RWPE2 (cell line): ENCODE measurements at places on chromosomes 5 and 9.
A peak's percentile ranks its signal among the peaks of the same experiment; 100 is the strongest.

DNA sequence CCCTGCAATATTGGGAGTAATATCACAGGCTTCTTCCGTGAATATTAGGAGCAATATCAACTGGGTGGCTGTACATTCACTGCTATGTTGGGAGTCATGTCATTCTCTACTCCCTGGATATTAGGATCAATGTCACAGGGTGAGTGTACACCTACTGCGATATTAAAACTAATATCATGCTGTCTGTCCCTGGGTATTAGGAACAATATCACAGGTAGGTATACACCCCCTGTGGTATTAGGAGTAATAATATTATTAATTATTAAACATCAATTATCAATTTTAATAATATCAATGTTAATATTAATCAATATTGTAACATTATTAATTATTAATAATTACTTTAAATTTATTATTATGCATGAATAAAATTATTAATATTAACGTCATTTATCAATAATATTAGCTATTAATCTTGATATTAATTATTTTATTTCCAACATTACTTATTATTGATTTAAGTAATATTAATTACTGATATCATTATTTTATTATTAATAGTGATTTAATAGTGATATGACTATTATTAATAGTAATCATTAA lies 121.9 kb downstream of the TMEM38B start:
- no peak for DNase-seq
- no peak overlapping the region for H3K27ac ChIP-seq
- no peaks in the 10 kb centered on the region for H3K4me1 ChIP-seq
- H3K36me3 ChIP-seq, result no peaks in the 10 kb centered on the region

- peaks cover 5% of the 10 kb centered on the region for H3K4me1 ChIP-seq
- DNase-seq, result no peak
- H3K27ac ChIP-seq, result no peak overlapping the region
- H3K27me3 ChIP-seq, result no peaks in the 10 kb centered on the region
- no peaks in the 10 kb centered on the region for H3K36me3 ChIP-seq
- H3K4me3 ChIP-seq, result no peak overlapping the region
Observed at GRCh38 chr5:112064956-112065355, 308.0 kb upstream of the NREP start.

DNA sequence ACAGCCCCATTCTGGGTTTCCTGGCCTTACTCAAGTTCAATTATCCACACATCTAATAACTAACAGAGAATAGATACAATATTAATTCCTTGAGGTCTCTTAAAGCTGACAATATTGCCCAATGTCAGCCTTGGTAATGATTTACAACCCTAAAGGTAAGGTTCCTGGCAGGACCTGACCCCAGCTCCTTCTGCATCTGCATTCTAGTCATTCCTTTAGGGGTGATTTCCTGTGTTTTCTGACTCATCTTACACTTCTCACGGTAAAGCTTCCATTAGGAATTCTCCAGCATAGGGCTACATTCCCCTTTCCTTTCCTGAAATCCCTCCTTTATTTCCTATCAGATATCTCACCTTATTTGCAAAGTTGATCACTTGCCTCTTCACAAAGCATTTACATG lies 9.3 kb downstream of the HAVCR1 start:
- no peaks in the 10 kb centered on the region for H3K36me3 ChIP-seq
- DNase-seq, result no peak
- H3K4me3 ChIP-seq, result no peak overlapping the region
- H3K27ac ChIP-seq, result peak overlapping the region; percentile 14
- H3K4me1 ChIP-seq, result peaks cover 6% of the 10 kb centered on the region
- H3K27me3 ChIP-seq, result no peaks in the 10 kb centered on the region

GRCh38 chr5:6328173-6328572 lies 50.2 kb downstream of the MED10 start:
- H3K36me3 ChIP-seq, result no peaks in the 10 kb centered on the region
- H3K27me3 ChIP-seq, result no peaks in the 10 kb centered on the region
- H3K27ac ChIP-seq, result no peak overlapping the region
- no peaks in the 10 kb centered on the region for H3K4me1 ChIP-seq

DNA sequence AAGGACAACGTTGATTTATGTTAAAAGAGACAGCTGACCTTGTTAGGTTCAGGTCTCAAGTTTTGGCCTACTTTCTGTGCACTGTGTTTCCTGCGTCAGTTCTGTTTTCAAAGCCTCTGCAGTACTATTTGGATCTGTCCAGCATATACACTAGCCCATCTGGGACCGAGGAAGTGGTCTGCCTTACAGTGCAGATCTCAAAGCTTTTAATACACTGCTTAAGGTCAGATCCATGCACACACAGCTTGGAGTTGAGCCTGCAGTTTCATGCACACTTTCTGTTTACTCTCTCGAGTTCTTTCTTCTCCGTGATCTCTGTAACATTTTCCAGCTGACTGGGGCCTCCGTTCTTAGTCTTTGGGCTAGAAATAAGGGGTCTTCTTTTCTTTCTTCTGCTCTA lies 24.1 kb downstream of the CARTPT start:
- no peak overlapping the region for H3K4me3 ChIP-seq
- H3K4me1 ChIP-seq, result no peaks in the 10 kb centered on the region
- H3K27ac ChIP-seq, result no peak overlapping the region
- H3K36me3 ChIP-seq, result no peaks in the 10 kb centered on the region

- H3K4me1 ChIP-seq, result no peaks in the 10 kb centered on the region
- H3K27ac ChIP-seq, result no peak overlapping the region
- peak overlapping the region; percentile 22 for H3K4me3 ChIP-seq
Observed at GRCh38 chr5:176809544-176810080, 747 bp upstream of the UNC5A start.

GRCh38 chr5:172669386-172670004 lies 28.4 kb downstream of the NEURL1B start:
- H3K4me1 ChIP-seq, result no peaks in the 10 kb centered on the region
- H3K36me3 ChIP-seq, result peaks cover 36% of the 10 kb centered on the region
- H3K27me3 ChIP-seq, result no peaks in the 10 kb centered on the region
- DNase-seq, result no peak
- no peak overlapping the region for H3K4me3 ChIP-seq

- H3K4me1 ChIP-seq, result no peaks in the 10 kb centered on the region
- no peak overlapping the region for H3K4me3 ChIP-seq
Observed at GRCh38 chr9:15032860-15033259, 122.6 kb upstream of the FREM1 start.

DNA sequence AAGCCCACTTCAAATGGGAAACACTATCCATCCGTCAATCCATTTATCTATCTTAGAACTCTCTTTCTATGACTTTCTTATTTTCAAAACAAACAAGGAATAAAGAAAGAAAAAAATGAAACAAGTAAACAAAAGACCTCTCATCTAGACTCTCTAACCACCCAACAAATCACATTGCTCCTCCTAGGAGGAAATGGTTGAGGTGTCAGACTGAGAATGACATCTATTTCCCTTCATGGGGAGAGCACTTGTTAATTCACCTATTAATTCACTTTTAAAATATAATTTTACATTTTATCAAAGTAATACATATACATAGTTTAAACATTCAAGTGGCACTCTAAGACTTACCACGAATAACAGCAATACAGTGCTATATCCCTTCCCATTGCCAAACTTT lies 2.4 kb upstream of the IL31RA start:
- no peak for DNase-seq
- no peaks in the 10 kb centered on the region for H3K36me3 ChIP-seq
- no peak overlapping the region for H3K27ac ChIP-seq

- H3K36me3 ChIP-seq, result no peaks in the 10 kb centered on the region
- no peak overlapping the region for H3K4me3 ChIP-seq
- H3K4me1 ChIP-seq, result no peaks in the 10 kb centered on the region
Observed at GRCh38 chr5:118620233-118620632, 368.1 kb downstream of the DTWD2 start.

DNA sequence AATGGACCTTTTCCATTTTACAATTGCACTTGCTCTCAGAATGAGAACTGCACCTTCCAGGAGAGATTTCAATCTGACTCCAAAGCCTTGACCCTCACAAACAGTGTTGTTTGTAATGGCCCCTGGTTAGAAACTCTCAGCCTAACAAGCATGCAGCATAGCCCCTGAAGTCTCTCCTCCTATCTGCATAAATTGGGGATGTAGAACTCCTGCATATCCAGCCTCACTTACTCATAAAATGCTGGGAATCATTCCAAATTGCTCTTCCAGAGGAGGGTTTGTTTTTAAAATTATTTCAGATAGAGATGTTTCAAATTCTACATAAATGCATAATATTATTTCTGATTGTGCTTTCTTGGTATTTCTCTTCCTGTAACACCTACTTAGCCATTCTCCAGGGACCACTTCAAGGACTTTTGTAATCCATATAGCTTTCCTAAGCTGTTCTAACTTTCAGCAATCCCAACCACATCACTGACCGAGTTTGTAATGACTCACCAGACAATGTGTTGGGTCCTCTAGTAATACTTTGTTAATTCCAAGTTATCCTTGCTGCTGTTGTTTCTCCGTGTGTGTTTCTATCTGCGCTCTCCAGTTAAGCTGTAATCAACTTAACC lies 143.8 kb upstream of the CCDC152 start:
- H3K4me3 ChIP-seq, result no peak overlapping the region
- H3K36me3 ChIP-seq, result no peaks in the 10 kb centered on the region
- H3K4me1 ChIP-seq, result peaks cover 4% of the 10 kb centered on the region
- no peaks in the 10 kb centered on the region for H3K27me3 ChIP-seq

GRCh38 chr5:181203093-181203711 lies 1.8 kb downstream of the TRIM7 start:
- H3K4me1 ChIP-seq, result peaks cover 10% of the 10 kb centered on the region
- H3K27me3 ChIP-seq, result no peaks in the 10 kb centered on the region
- DNase-seq, result no peak
- peaks cover 23% of the 10 kb centered on the region for H3K36me3 ChIP-seq

DNA sequence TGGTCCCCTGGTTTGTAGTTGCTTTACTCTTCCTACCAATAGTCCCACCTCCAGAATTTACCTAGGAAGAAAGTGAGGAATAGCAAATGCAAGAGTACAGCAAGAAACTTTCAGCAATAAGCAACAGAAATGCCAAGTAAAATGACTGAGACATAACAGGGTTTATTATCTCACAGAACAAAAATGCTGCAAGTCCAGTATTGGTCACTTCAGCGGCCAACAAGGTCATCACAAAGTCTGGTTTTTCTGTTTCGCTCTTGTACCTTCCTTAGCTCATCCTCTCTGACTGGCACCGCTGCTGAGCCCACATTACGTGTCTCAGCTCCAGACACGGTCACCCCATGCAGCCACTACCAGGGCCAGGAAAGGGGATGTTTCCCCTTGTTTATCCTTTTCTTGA lies 82.7 kb downstream of the RFK start:
- H3K36me3 ChIP-seq, result no peaks in the 10 kb centered on the region
- H3K27me3 ChIP-seq, result no peaks in the 10 kb centered on the region
- no peaks in the 10 kb centered on the region for H3K4me1 ChIP-seq
- H3K27ac ChIP-seq, result no peak overlapping the region
